ENCODE measurements at places on chromosomes 1 and 21.

DNA sequence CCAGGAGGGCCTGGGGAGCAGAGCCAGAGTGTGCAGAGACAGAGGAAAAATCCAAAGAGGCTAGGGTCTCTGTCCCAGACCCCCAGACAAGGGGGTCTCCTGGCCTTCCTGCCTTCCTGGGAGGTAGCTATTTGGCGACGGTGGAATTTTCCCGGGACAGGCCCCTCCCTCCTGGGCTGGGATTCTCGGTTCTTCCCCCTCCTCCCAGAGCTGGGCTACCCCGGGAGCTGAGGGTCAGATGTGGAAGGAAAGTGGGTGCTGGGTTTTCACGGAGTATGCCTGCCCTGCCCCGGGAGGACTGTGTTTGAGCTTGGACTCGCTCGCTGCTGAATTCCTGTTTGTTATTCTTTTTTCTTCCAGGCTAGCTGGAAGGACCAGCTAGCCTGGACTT is 759 bp downstream of the AMPD2 start:
- no peak for DNase-seq

DNA sequence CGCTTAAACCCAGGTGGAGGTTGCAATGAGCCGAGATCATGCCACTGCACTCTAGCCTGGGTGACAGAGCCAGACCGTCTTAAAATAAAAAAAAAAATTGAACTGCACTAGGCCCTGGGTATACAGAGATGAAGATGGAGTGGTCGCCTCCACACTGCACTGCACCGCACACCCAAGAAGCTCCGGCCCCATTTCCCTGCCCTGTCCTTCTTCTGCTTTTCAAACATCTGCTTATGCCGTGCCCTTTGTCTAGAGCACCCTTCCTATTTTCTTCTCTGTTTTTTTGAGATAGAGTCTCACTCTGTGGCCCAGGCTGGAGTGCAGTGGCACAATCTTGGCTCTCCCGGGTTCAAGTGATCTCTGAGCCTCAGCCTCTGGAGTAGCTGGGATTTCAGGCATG is 17.4 kb downstream of the IQGAP3 start:
- no peak for DNase-seq

- DNase-seq: no peak
These were observed 188.5 kb downstream of the TGFBR3 start for GRCh38 chr1:91697416-91697815.

DNA sequence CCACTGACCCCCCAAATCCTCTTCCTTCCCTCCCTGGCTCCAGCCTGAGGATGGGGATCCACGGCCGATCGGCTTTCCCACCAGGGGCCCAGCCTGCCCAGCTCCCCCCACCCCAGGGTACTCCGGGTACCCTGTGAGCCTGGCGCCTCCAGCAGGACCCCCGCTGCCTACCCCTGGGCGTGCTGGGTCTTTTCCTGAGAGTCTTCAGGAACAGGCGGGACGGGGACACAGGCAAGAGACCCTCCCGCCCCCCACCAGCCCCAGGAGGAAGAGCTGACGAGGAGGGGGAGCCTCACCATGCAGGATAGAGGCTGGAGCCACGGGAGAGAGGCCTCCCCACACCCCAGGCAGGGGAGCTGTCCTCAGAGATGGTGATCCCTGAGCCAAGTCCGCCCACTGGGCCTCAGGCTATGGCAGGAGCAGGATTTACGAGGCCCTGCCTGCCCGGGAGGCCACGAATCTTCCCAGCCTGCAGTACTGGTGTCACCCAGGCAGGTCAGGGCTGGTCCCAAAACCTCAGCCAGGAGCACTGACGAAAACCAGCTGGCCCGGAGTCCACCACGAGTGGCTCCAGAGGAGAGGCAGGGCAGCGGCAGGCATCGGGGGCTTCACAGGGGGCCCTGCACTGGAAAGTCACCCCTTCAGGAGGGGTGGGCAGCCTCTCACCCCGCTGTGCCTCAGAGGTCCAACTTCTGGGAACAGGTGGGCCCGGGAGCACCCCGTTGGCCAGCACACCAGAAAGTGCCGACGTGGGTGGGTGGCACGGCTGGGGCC is 58.0 kb downstream of the MEGF6 start:
- no peak for DNase-seq

DNA sequence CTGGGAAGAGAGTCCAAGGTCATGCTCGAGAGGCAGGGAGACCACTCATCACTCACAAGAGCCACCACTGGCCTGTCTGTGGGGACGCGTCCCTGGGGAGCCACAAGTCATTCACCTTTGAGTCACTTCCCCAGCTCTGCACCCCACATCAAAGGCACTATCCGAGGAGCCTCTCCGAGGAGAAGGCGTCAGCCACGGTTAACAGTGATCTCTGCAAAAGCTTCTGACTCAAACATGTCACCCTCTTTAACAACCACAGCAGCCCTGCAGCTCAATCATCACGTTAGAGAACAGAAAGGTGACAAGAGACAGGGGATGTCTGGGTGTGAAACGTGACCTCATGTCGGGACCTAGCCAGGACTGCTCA is 9.0 kb downstream of the LRRC47 start:
- DNase-seq: no peak

- DNase-seq: peak; percentile 85
These were observed 3.4 kb upstream of the PEX10 start for GRCh38 chr1:2415801-2416208.
